ENCODE measurements at places on chromosomes 1 and 21. TPM values are rescaled to one million over a fixed set of nuclear protein-coding genes. Genes with fewer than 3 reads are reported as not detected.

DNA sequence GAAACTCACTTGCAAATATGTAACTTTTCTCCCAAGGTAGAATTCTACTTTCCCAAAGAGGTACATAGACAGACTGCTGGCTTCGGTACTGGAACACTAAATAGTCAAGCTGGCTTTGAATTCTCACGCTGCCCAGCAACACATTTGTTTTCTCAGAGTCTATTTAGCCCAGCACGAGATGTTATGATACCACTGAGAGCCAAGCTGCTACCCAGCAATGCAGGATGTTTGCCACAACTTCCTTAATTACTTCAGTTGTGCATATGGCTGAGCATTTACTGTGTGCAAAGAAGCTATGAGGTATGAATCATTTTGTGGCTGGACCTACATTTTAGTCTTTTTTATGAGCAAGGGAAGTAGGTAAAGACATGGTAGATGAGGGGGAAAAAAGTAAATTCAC is 793.2 kb downstream of the PLA2G4A start:
- no peak for DNase-seq

GRCh38 chr1:207058252-207058651 is 5.2 kb downstream of the PFKFB2 start:
- DNase-seq, result no peak

GRCh38 chr1:201100169-201100930 is 11.9 kb downstream of the CACNA1S start:
- no peak for DNase-seq

DNA sequence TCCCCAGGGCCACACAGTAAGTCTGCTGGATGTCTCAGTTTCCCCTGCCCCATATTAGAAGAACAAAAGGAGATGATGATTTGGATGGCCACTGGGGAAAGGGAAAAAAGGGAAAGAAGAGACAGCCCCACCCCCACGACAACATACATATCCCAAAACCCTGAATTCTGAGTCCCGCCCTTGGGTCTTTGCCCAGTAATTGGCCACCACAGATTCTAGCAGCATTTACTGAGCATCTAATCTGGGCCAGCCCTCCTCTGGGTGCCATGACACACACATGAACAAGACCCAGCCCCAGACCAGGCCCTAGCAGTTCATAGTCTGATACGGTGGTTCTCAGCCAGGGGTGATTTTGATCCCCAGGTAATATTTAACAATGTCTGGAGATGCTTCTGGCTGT is 5.2 kb upstream of the TTC4 start:
- no peak for DNase-seq

DNA sequence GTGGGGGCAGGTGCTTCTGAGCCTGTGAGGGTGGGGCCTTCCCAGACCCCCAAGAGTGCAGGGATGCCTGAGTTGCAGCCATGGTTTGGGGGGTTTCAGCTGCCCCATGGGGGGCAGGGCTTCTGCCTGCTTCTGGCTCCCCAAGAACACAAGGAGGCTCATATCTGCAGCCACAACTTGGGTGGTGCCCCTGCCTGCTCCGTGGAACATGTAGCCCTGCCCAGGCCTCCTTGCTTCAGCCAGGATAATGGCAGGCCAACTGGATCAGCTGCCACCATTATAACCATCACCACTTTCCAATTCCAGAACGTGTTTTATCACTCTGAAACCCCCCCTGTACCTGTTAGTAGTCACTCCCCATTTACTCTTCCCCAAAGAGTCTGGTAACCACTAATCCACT is 14.0 kb downstream of the ZBTB40 start:
- no peak for DNase-seq

- no peak for DNase-seq
Measured at GRCh38 chr21:42799516-42799915, 79.8 kb downstream of the WDR4 start.

DNA sequence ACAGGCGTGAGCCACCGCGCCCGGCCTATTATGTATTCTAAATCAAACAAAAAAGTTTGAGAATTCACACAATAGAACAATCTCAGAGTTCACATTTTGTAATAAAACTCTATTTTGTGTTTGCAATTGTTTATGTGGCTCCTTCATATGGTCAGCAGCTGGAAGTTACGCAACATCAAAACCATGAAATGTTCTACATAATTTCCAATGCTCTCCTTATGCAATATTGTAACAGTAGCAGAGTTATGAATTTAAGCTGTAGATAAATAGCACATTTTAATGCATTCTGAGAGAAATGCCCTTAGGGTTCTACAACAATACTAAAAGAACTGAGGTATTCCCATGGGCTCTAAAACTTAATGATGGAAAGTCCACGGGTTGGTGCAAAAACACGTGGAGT is 62.3 kb upstream of the COL11A1 start:
- DNase-seq, result no peak

AXDND1 gene
- total RNA-seq, result not detected

GRCh38 chr21:36059823-36060158 is 535 bp downstream of the SETD4 start:
- no peak for DNase-seq

DNA sequence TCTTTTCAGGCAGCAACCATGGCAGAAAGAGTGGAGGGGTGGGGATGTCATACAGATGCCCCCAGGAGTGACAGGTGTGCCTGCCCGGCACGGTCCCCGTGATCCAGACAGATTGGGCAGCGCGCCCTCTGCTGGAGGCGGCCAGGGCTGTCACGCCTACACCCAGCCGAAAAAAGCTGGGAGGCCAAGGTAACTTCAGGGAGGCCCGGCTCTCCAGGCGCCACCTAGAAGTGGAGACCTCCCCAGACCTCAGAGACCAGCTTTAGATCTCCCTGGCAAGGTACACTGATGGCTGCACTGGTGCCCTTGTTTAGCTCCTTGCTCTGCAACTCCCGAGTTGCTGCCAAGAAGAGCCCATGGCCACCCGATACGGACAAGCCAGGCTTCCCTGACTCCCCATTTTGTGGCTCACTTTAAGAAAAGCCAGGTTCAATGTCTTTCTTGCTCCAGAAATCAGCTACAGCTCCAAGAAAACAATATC is 6.6 kb downstream of the GOLT1A start:
- DNase-seq, result peak; percentile 51

DNA sequence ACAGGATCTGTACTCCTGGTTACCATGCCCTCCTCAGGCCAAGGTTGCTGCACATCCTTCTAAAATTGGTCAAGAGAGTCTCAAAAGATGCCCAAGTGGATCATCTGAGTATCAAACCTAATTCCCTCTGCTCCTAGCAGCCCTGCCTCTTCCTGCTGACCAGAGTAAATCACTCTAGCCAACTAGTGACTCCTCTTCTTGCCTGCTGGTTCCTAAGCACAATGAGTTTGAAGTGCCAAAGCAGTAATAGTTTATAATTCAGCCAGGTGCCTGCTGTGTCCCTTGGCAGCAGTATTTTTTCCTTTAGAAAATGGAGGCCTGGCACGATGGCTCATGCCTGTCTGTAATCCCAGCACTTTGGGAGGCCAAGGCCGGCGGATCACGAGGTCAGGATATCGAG is 137.9 kb upstream of the CAMK1G start:
- DNase-seq, result no peak
